Foreskin keratinocyte (primary cell): ENCODE measurements at places on chromosomes 16 and 17. TPM values are rescaled to one million over a fixed set of nuclear protein-coding genes. Genes with fewer than 3 reads are reported as not detected.

The SHBG gene
- total RNA-seq = not detected in 2 replicates

The WSCD1 gene
- not detected in 2 replicates for total RNA-seq

The MYL4 gene
- not detected in 2 replicates for total RNA-seq

The GAS7 gene
- total RNA-seq = 0.04 and 0.10 TPM in 2 replicates

The PSMB10 gene
- total RNA-seq = 43.5 and 46.3 TPM in 2 replicates

DNA sequence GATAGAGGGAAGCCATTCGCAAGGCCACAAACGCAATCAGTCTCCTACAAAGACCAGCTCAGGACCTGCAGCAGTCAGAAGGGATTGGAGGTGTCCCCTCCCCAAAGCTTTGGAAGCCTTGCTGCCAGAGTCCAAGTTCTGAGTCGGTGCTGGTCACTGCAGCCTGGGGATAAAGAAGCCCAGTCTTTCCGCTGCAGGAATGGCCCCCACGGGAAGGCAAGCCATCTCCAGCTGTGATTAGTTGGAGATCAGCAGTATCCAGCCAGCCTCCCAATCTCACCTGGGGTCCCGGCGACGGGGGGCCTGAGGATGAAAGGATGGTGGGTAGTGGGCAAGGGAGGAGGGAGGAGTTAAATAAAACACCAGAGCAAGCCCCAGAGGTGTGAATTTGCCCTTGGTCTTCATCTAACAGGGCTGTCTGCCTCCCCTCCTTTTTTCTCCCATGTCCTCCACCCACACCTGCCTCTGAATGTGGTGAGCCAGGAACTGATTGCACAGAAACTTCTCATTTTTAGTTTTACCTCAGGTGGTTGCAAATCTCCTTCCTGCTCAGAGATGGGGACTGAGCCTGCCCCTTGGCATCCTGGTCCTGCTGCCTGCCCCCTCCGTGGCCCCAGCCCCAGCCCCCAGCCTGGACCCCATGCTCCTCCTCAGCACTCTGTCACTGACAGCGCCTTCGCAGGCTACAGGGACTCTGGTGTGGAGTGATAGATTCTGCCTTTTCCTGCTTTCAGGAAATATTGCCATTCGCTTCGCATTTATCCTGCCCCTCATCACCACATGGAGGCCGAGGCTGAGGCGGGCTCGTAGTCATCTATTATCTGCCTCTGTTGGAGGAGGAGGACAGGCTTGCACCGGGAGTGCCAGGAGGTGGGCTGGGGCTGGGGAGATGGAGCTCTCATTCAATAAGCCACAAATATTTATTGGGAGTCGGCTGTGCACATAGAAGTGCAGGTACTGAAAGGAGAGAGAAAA lies 262.9 kb upstream of the SDK2 start:
- DNase-seq = no peak

DNA sequence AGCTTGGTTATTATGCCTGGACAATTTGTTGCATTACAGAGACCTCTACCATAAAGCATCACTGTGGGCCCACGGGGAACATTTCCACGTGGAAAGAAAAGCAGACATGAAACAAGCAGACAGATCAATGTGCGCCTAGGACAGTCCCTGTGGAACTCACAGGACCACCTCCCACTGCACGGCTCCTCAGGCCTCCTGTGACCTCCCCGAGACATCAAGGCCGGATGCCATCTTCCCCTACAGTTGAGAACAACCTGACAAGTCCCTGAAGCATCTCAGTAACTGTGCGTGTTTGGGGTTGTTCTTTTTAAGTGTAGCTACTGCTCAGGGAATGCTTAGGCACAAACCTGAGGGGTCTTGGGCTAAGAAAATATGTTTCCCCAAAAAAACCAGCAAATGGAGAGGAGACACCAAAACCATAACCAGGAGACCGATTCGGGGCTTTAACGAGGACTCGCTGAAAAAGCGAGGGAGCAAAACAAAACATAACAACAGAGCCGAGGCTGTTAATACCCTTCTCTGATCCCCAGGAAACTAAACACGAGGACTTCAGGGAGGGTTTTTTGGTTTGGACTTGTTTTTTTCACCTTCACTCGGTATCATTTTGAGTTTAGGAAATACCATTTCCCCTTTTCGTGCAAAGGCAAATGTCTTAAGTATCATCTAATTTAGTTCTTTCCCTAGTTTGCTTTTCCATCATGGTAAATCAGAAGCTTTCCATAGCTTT lies 87.1 kb downstream of the CYTH1 start:
- DNase-seq = no peak

GRCh38 chr17:81459864-81460263 lies 52.7 kb downstream of the ACTG1 start:
- no peak for DNase-seq

- no peak for DNase-seq
These were observed 35.0 kb downstream of the BCAS3 start for GRCh38 chr17:60712675-60713074.

GRCh38 chr17:41315204-41315794 lies at the start of gene KRTAP17-1:
Gene KRTAP17-1, minus strand, starts transcription at chr17:41315710. Its CDS starts 60 bp downstream, at chr17:41315650.
- DNase-seq = no peak

DNA sequence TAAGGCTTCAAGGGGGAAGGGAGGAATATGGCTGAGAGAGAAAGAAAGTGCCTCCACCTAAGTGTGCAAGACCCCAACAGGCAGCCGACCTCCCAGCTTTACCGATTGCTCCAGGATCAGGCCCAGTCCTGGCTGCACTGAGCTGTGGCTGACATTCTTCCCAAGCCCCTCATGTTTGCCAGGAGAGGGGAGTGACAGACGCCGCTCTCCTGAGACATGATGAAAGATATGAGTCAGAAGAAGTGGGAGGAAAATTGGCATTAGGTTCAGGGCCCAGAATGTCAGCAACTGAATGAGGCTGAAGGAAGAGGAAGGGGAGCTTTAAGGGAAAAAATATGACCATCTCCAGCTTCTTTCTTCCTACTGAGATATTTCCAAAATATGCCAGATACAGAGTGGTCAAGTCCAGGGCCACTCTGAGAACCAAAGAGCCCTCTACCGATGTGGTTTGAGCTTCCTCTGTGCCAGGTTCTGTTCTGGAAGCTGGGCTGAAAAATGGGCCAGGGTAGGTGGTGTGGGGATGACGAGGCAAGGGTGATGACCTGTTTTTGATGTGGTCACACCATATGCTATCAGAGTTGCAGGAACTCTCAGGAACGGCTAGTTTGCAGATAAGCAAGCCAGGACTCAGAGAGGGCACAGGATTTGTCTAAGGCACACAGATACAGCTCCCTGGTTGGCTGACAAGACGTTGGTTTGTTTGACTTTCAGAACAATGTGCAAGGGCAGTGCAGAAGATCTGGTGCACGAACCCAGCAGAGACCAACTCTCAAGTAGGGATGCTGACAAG lies 176.7 kb downstream of the SOX9 start:
- no peak for DNase-seq

DNA sequence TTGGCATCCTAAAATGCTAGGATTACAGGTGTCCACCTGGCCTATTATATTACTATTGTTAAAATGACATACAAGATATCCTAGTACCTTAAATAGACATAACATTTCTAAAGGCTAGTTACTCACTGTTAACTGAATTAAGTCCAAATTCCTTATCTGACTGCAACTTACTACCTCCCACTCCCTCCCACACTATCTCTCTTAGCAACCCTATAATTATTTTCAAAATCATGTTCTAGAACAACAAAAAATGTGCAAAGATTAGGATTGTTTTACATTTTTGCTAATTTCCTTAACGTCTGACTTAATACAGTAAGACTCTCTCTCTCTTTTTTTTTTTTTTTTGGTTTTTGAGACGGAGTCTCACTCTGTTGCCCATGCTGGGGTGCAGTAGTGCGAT lies 2.2 kb upstream of the ATF7IP2 start:
- DNase-seq = no peak

- peak; percentile 99 for DNase-seq
These were observed 584.7 kb downstream of the WWOX start for GRCh38 chr16:78684030-78684611.

GRCh38 chr17:17645961-17646360 lies 35.3 kb upstream of the RAI1 start:
- no peak for DNase-seq

- DNase-seq = no peak
These were observed 27.5 kb upstream of the SHCBP1 start for GRCh38 chr16:46648656-46649055.

- no peak for DNase-seq
These were observed 233.7 kb downstream of the HS3ST4 start for GRCh38 chr16:25925421-25925820.

GRCh38 chr16:87583453-87584131 lies 18.7 kb upstream of the JPH3 start:
- DNase-seq = no peak

DNA sequence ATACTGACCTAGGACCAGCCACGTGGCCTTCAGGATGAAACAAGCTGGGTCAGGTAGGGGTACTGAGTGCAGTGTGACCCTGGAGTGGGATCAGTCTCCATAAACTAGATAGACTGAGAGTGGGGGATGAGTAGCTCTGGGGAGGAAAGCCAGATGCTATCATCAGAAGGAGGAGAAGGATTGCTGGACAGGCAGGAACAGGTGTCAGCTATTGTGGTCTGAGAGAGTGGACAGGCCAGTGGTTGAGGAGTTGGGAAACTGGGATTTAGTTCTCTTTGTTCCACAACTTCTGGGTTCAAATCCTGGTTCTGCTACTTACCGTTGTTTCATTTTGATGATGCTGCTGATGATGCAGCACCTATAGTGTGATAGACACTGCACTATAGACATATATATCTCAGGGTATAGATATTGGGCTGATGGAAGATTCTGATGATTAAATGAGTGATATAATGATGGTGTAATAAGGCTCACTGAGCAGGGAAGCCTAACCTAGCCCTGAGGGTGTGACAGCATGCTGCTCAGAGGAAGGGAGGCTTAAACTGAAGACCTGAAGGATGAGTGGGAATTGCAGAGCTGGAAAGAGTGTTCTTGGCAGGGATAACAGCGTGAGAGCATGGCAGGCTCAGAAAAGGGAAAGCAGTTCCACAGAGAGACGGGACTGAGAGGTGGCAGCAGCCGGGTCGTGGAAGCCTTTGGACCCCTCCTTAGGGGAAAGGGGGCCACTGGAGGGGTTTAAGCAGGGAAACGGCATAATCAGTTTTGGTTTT lies 66.0 kb downstream of the SNX20 start:
- DNase-seq = no peak

GRCh38 chr17:74220946-74221818 lies 7.8 kb downstream of the TTYH2 start:
- DNase-seq = no peak

DNA sequence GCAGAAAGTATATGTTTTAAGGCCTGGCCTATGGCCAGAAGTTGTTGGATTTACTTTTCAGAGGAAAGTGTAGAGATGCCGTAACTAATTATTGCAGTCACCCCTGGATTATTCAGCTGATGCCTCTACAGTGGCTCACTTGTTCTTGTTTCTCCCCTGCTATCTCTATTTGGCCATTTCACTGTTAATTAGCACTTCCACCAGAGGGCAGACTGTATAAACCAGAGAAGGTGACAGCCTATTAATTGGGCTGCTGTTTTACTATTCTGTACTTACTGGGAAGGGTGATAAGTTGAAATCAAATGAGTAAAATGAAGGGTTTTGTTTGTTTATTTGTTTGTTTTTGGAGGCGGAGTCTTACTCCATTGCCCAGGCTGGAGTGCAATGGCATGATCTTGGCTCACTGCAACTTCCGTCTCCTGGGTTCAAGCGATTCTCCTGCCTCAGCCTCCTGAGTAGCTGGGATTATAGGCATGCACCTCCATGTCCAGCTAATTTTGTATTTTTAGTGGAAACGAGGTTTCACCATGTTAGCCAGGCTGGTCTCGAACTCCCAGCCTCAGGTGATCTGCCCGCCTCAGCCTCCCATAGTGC lies 66.0 kb downstream of the CDK12 start:
- peak; percentile 13 for DNase-seq

DNA sequence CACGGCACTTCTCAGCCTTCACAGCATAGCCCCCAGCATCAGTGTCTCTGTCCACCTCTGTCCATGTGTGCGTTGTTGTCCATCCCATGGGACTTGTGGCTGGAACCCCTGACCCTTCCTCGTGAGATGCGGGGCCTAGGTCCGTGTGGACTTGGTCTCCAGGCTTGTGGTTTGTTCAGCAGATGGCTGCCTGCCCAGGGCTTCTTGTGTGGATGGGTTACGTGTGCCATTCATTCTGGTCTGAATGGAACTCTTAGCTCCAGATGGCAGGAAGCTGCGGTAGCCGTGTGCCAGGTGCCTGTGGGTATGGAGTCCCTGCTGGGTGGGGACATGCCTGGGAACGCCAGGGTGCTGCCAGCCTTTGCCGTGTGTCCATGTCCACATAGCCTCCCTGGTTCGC lies 31.7 kb upstream of the NUDT16L1 start:
- DNase-seq = no peak

- DNase-seq = no peak
These were observed 2.2 kb downstream of the HOXB2 start for GRCh38 chr17:48542698-48543106.

GRCh38 chr16:57863434-57864160 lies 61.3 kb upstream of the KIFC3 start:
- DNase-seq = peak; percentile 68

DNA sequence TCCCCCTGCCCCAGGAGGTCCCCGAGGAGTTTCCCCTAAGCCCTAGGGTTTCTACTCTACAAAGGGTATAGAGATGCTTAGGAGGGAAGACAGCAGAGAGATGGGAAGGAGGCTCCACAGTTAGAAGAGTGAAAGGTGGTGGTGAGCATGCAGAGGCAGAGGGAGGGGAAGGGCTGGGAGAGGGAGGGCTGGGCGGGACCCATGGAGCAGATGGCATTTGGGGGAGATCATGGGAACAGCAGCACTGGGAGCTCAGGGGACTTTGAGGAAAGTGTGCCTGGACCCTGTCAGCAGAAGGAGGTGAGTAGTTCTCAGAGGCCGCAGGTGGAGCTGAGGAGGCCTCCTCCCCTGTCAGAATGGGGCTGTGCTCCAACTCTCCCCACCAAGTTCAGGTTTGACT lies 650 bp upstream of the OTOP3 start:
- DNase-seq = no peak

DNA sequence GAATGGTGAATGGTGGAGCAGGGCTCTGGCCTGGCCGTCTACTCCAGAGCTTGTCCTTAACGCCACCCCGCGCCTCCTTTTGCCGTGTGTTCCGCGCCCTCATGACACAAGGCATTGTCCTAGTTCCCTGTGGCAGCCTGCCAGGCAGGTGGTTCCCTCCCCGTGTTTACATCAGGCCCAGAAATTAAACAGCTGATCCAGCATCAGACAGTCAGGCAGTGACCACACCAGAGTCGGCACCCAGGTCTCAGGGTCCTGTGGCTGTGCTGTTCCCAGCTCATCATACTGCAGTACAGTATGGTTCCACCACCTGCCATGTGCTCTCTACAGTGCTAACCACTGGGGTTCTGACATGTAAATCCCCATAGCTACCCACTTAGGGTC lies 119.7 kb downstream of the RAB11FIP4 start:
- DNase-seq = no peak

- peak; percentile 33 for DNase-seq
These were observed 1.4 kb upstream of the SSH2 start for GRCh38 chr17:29931231-29931932.
